ENCODE measurements at places on chromosomes 16 and 17.

GRCh38 chr16:69834807-69835466, 72.8 kb downstream of the WWP2 start:
- no peak for DNase-seq

- DNase-seq: no peak
Observed at GRCh38 chr16:50553182-50553710, 5.0 kb downstream of the NKD1 start.

GRCh38 chr17:82333279-82334171, at the start of gene SECTM1:
TSS of gene SECTM1 (minus strand) at chr17:82333766. CDS start at chr17:82327240, 6,526 bp downstream.
- DNase-seq: no peak

GRCh38 chr17:63703556-63704258, 3.8 kb upstream of the LIMD2 start:
- no peak for DNase-seq
